ENCODE measurements at places on chromosomes 1 and 21.

DNA sequence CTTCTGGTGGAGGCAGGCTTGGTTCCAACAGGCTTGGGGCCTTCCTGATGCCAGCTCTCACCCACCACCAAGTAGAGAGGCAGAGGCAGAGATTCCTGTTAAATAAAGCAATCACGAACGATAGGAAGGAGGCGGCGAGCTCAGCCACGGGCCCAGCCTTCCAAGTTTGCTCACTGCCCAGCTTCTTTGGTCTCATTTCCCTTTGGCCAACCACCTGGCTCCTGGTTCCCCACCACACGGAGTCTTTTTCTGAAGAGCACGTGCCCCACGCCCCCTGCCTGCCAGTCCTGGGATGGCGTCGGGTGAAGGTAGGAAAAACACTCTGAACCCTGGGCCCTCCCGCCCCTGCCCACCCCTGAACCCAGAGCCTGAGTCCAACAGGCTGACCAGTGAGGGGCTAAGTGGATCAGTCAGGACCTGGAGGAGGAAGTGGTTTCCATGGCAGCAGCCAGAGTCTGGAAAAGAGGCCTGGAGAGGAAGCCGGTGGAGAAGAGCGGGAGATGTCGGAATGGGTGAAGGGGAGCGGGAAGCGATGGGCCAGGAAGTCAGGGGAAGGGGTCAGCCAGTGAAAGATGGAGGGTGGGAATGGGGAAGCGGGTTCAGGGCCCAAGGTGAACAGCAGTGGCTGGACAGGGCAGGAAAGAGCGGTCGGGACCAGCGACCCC, 158.2 kb upstream of the KLHDC7A start:
- DNase-seq, result no peak

DNA sequence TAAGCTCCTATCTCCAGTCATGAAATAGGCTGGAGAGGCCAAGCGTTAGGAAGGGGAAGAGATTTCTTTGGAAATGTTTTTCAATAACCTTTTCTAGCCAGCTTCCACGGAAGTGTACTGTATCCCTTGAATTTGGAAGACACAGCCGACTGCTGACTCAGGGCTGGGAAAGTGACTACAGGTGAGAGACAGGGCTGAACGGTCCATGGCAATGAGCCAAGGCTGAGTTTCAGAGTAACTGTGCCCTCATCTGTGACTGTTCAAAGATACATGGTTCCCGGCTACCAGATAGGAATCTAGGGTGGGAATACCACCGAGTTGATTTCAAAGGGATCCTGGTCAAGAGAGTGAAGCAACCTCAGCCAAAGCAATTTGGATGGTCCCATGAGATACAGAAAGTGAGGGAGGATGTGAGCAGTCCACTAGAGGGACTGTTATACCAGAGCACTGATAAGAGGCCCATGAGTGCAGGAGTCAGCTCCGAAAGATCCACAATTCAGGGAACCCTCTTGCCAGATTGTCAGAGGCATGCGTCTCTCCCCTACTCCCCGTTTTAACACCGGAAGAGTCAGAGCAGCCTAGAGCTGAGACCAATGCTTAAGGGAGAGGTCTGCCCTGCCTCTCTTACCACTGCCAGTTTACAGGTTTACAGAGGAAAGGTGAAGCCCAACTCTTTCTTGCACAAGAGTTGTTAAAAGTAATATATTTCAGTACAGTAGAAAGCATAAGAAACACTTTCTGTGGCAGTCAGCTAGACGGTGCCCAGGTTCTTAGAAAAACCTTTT, 3.2 kb upstream of the KRTAP19-8 start:
- DNase-seq, result no peak

- no peak for DNase-seq
Observed at GRCh38 chr1:222028116-222028515, 286.2 kb upstream of the DUSP10 start.

GRCh38 chr21:33478182-33478581, 1.6 kb downstream of the TMEM50B start:
- no peak for DNase-seq

- DNase-seq, result no peak
Observed at GRCh38 chr21:32991361-32991760, 34.4 kb upstream of the OLIG2 start.

DNA sequence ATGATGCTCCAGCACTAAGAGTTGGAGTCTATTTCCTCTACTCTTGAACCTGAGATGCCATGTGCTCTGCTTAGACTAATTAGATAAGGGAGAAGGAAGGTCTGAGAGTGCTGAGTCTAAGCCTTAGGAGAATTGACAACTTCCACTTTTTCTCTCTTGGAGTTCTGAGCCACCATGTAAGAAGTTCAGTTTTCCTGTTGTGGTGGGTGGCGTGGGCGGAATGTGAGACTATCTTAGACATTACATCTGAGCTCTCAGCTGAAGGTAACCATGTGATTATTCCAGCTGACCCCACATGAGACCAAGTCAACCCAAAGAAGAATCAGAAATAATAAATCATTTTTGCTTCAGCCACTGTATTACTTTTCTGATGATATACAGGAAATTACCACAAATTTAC, 404.5 kb upstream of the LRRC7 start:
- DNase-seq, result no peak

GRCh38 chr1:166328956-166329355, 162.2 kb upstream of the FAM78B start:
- no peak for DNase-seq

DNA sequence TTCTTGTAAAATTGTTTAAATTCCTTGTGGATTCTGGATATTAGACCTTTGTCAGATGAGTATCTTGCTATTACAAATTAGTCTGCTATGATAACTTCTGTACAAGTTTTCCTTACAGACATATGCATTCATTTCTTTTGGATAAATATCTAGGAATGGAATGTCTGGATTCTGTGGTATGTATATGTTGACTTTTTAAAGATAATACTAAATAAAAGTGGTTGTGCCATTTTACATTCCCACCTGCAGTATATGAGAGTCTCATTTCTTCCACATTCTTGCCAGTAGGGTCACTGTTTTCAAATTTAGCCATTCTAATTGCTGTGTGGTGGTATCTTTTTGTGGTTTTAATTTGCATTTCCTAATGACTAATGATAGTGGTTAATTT, 53.9 kb downstream of the SYDE2 start:
- DNase-seq, result no peak

GRCh38 chr1:186202271-186202764, 172.7 kb downstream of the TPR start:
- DNase-seq, result no peak

All from stimulated activated CD8-positive, alpha-beta memory T cell treated with anti-CD3 and anti-CD28 coated beads, Interleukin-4, amount 100 ng/mL, for 1 hour (primary cell).